ENCODE measurements at places on chromosomes 11 and 22.

DNA sequence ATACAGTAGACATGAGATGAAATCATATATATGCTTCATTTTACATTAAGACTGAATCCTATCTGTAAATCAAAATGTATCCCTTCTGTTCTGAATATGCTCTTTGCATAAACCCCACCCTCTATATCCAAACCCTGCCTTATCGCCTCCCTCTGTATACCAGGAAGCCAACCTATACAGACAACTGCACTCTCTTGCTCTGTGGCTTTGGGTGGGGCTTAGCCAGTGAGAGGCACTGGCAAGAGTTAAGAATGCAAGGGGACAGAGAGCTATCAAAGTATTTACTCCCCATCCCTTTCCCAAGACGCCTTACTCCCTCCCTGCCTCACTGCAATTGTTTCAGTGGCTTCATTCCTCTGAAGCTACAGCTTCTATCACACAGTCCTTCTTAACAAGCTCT, 309.8 kb downstream of the TTC28 start:
- no peak for DNase-seq

DNA sequence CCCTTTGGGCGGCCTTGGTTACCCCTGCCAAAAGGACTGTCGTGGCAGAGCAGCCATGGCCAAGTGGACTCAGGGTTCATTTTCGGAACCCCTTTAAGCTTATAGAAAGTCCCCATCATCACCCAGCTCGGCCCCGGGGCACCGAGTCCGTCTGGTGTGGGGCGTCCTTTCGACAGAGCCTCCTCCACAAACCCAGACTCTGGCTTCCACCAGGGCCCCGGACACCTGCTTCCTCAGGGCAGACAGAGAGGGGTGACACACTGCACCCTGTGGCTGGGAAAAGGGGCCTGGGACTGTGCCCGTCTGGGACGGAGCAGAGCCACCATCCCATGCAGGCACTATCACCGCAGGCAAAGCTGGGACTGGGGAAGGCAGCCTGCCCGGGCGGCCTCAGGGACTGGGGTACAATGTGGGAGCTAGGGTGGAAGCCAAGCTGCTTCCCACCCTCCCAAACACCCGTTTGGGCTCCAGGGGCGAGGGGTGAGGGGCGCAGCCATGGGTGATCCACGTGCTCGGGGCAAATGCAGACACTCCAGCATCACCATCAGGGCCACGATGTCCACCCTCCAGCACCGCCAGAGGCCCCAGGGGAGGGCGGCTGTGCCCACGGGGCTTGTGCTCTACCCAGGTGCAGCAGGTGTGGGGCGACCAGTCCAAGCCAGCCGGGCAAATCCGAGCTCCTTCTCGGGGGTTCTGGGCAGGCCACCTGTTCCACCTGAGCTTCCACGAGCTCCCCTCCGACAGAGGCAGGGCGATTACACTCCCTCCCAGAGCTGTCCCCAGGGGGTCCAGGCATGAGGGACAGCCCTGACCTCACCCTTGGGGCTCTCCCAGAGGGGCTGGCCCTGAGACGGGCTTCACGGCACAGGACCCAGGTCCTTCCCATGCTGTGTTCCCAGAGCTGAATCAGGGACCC, 11.7 kb upstream of the MRPL23 start:
- DNase-seq = no peak

- no peak for DNase-seq
Observed at GRCh38 chr11:6652182-6652581, 3.4 kb downstream of the DCHS1 start.

DNA sequence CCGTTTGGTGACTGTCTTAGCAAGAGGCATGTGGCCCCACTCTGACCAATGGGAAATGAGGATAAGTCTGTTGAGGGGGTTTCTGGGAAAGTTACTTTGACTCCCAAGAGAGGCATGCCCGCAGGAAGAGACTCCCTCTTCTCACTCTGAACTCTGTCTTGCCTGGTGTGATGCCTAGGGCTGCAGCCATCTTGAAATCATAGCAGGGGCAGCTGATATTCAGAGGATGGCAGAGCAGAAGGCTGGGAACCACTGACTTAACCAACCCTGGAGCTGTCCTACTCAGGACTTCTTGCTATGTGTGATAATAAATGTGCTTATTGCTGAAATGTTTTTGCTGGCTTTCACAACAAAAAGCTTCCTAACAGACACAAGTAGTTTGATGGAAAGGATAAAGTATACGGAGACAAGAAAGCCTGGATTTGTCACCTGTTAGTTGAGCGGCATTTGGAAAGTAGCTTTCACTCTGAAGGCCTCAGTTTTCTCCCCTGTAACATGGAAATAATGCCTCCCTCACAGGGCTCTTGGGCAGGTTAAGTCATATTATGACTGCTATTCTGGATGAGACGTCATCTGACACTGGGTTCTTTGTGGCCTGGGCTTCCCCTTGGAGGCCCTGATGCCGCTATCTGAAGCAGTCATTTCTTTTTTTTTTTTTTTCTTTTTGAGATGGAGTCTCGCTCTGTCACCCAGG, 128.5 kb downstream of the CEP164 start:
- DNase-seq = no peak

DNA sequence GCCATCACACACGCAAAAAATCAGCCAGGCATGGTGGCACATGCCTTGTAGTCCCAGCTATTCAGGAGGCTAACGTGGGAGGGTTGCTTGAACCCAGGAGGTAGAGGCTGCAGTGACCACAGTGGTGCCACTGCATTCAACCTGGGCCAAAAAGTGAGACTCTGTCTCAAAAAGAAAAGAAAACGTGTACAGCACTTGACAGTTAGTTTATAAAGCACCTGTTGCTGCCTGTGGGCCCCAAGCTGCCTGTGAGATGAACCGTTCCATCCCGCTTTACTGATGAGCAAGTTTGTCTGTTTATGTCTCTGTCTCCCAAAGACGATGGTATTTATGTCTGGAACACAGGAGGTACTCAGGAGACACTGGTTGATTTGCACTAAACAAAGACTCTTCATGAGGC, 1.5 kb upstream of the PRR5 start:
- DNase-seq = no peak

- no peak for DNase-seq
Observed at GRCh38 chr22:27241430-27242321, 559.9 kb downstream of the MN1 start.
